ENCODE measurements at places on chromosomes 12 and 14.

DNA sequence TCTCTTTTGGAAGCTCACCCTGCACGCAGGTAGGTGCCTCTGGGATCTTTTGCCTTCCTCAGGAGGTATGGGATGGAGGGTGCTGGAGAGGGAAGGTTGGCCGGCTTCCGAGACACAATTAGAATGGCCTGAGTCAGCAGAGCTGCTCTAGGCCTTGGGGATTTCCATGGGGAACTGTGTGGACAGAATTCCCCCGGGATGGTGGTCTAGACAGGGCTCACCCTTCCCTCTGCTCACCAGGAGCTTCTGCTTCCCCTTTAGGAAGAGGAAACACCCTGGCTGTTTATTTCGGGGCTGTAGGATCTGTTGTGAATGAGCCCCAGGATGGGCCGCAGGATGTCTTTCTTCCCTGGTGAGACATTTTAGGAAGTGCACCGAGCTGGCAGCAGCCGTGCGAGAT lies 43.7 kb upstream of the TMED10 start:
- no peak for DNase-seq

DNA sequence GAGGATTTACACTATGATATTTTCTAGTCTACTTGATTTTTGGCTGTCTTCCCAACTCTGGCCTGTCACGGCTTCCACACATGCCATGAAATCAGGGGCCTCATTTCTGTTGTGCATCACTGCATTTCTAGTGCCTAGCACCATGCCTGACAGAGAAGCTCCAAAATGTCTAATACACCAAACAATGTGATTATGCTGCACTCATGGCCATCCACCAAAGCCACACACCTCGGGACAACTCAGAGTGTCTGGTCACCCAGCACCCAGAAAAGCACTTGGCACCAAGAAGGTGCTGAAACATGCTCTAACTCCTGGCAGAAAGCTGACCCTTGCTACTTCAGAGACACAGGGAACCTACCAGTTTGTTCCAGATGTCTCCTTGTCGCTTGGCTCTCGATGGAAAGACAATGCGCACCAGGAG lies 11.3 kb downstream of the GCN1 start:
- no peak for DNase-seq

DNA sequence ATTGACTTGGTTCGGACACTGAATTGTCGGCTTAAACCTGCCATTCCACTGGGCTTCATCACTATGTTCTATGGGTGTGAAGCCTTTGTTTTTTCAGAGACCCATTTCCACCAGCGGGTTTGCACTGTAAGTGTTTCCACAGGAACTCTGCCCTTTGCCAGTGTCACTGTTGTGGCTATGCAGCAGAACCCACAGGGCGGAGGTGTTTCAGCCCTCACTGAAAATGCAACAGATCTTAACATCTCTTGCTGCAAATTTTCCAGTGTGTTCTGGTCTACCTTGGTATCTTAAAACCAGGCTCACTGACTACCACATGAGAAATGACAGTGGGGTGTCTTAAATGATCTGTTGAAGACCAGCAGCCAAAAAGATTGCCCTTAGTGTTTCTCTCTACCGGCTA lies 21.1 kb downstream of the PRKCH start:
- DNase-seq = peak; percentile 59

GRCh38 chr14:91893669-91894068 lies 26.3 kb upstream of the TC2N start:
- no peak for DNase-seq

GRCh38 chr12:47078733-47079467 lies 521 bp upstream of the PCED1B start:
- DNase-seq = peak; percentile 40

DNA sequence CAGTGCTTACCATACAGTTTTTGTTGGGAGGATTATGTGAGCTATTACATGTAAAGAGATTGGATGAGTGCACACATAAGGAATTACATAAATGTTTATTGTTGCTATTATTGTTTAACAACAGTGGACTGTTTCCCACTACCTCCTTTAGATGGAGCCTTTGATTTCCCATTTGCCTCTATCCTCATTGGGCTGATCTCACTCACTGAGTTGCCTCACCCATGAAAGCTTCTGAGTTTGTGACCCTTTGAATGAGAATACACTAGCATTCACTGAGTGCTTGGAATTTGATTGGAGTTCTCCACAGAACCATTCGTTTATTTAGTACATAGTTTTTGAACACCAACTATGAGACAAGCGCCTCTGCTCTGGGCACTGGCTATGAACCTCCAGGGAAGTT lies 121.0 kb downstream of the HELB start:
- no peak for DNase-seq

- no peak for DNase-seq
Observed at GRCh38 chr14:28952666-28953065, 186.1 kb downstream of the FOXG1 start.

DNA sequence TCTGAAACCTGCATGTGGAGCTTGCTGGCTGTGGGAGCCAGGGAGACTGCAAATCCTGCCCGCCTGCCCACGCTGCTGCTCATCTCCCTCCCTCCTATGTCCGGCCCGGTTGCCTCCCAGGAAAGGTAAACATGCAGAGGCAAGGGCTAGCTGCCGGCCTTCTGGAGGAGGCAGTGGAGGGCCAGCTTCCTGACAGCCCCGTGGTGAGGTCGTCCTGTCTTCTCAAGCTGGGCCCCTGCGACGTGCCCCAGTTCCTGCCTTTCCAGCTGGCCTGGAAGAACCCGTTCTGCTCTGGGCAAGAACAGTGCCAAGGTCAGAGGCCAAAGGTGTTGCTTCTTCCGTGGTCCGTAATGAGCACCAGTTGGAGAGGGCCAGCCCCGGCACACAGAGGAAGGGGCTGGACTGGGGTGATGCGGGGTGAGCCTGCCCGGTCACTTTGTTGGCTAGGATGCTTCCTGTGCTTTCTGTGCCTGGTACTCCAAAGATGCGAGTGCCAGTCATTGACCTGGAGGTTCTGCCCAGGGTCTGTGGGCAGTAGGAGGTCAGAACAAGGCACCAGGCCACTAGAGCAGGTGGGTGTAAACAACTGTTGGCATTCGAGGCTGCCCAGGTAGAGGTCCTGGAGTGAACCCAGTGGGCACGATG lies 25.3 kb downstream of the TPCN1 start:
- DNase-seq = no peak

- DNase-seq = no peak
Observed at GRCh38 chr12:91140026-91140931, 29.0 kb upstream of the LUM start.

GRCh38 chr14:105084741-105085571 lies 19.7 kb upstream of the GPR132 start:
- no peak for DNase-seq

- DNase-seq = no peak
Observed at GRCh38 chr12:85872497-85873091, 1.5 kb upstream of the NTS start.

GRCh38 chr12:12720672-12721161 lies 3.5 kb downstream of the CDKN1B start:
- DNase-seq = no peak

DNA sequence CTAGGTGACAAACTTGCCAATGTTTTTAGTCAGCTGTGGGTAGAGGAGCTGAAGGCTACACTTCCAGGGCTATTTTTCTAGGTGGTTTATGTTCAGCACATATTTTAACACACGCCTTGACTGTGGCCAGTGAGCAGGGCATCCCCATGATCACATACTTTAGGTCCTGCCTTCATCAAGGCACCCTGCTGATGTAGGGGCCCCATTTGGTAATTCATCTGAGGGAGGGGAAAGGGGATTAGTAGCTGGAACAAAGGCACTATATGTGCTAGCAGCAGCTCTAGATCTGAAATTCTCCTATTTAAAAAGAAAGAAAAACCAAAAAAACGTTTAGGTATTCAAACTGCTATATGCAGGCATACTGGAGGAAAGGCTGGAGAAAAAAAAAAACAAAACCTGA lies 14.5 kb downstream of the EGLN3 start:
- DNase-seq = no peak

GRCh38 chr14:21263284-21264024 lies 5.8 kb downstream of the HNRNPC start:
- no peak for DNase-seq

DNA sequence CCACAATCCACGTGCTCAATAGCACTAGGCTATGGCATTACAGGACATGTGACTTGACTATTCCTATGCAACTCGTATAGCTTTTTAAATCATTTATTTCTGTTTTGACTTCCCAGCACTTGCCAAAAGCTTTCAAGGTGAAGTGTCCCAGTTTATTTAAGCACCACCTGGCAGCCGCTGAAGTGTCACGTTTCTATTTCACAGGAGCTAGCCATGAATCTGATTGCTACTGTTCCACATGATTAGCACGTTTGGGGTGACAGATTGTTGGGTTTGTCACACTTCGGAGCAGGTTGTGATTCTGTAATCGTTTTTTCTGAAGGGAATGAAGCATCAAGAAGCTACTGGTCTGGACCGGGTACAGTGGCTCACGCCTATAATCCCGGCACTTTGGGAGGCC lies 39.9 kb upstream of the BICDL1 start:
- no peak for DNase-seq

GRCh38 chr14:30020687-30021086 lies 93.0 kb upstream of the PRKD1 start:
- no peak for DNase-seq
